ENCODE measurements at places on chromosomes 13 and 19.

GRCh38 chr13:93230261-93230855, 3.8 kb downstream of the GPC6 start:
- no peak for DNase-seq

GRCh38 chr13:40069173-40070044, 413.9 kb downstream of the COG6 start:
- peak; percentile 81 for DNase-seq

- DNase-seq = no peak
Observed at GRCh38 chr19:48751845-48752495, 471 bp downstream of the FUT1 start.

DNA sequence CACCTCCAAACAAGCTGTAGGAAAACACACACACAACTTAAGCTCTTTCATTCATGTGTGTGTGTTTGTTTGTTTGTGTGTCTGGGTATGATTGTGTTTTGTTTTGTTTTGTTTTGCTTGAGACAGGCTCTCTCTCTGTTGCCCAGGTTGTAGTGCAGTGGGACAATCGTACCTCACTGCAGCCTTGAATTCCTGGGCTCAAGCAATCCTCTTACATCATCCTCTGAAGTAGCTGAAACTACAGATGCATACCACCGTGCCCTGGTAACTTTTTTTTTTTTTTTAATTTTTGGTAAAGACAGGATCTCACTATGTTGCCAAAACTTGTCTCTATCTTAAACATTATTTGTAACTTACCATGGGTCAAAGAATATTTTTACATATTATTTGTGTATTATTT, 431.7 kb downstream of the SLITRK1 start:
- DNase-seq = no peak

GRCh38 chr19:13099073-13099999, 3.3 kb downstream of the LYL1 start:
- DNase-seq = no peak

- no peak for DNase-seq
Observed at GRCh38 chr13:66972659-66973058, 257.5 kb downstream of the PCDH9 start.

GRCh38 chr13:98751367-98751782, 1.1 kb downstream of the SLC15A1 start:
- DNase-seq = no peak

DNA sequence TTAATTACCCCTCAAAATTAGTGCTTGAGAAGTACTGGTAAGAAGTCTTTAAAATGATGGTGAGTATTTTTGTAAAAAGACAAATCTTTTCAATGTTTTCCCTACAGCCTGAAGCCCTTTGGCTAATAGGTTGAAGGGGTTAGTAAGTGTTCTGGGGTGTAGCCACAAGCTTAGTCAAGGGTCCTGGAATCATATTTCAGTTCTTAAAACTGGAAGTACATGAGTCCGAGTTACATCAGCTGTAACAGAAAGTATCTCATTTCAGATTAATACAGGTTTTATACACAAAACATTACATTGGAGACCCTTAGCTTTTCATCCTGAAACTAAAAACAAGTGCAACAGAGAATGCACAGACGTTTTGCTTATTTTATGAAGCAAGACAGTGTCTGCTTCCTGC, 52.7 kb upstream of the TEX29 start:
- DNase-seq = no peak

DNA sequence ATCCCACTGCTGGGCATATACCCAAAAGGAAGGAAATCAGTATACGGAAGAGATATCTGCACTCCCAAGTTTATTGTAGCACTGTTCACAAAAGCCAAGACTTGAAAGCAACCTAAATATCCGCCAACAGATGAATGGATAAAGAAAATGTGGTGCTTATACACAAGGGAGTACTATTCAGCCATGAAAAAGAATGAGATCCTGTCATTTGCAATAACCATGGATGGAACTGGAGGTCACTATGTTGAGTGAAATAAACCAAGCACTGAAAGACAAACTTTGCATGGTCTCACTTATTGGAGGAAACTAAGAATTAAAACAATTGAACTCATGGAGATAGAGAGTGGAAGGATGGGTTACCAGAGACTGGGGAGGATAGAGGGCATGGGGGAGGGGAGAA, 6.5 kb upstream of the SIGLEC14 start:
- no peak for DNase-seq

DNA sequence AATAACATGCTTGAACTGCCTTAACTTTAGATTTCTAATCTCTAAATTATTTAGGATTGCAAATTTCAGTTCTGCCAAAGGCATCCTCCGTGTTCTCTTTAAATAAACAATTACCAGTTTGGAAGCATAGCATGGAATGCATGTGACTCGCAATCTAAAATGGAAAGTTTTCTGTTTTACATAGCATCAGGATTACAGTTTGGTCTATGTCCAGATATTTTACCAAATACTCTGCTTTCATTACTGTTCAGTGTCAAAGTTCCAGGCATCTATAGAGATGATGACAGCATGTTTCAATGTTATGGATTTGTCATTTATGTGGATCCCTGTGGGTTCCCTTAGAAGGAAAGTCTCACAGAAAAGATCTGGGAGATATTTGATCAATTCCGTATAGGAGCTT, 16.8 kb downstream of the FLT1 start:
- no peak for DNase-seq

GRCh38 chr13:41707194-41707821, 250.0 kb downstream of the RGCC start:
- no peak for DNase-seq

GRCh38 chr13:26660766-26661165, 99.8 kb downstream of the GPR12 start:
- DNase-seq = no peak

DNA sequence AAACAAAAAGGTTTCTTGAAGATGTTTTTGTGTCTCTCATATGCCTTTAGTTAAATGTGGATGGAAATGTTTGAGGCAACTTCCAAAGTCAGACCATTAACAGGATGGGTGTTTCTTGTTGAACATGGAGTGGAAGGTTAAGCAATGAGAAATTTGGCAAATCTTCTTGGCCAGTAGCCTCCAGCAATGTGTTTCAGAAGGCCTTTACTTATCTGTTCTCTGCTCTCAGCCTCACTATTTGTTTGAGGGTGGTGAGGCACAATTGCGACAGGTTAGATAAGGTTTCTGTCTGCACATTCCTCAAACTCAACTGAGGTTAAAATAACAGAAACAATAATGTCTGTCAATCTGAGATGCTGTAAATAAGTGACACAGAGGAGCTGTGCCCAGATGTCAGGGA, 1019.0 kb downstream of the DIAPH3 start:
- DNase-seq = no peak

GRCh38 chr19:43760941-43761340, 6.2 kb upstream of the SMG9 start:
- no peak for DNase-seq

DNA sequence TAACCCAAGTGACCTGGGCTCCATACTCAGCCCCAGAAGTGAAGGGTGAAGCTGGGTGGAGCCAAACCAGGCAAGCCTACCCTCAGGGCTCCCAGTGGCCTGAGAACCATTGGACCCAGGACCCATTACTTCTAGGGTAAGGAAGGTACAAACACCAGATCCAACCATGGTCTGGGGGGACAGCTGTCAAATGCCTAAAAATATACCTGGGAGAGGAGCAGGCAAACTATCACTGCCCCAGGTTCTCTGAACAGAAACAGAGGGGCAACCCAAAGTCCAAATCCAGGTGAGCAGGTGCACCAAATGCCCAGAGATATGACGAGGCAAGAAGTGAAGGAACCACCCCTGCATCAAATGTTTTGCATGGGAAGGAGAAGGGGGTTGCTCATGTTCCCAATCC, 6.1 kb upstream of the CEACAM7 start:
- DNase-seq = no peak

DNA sequence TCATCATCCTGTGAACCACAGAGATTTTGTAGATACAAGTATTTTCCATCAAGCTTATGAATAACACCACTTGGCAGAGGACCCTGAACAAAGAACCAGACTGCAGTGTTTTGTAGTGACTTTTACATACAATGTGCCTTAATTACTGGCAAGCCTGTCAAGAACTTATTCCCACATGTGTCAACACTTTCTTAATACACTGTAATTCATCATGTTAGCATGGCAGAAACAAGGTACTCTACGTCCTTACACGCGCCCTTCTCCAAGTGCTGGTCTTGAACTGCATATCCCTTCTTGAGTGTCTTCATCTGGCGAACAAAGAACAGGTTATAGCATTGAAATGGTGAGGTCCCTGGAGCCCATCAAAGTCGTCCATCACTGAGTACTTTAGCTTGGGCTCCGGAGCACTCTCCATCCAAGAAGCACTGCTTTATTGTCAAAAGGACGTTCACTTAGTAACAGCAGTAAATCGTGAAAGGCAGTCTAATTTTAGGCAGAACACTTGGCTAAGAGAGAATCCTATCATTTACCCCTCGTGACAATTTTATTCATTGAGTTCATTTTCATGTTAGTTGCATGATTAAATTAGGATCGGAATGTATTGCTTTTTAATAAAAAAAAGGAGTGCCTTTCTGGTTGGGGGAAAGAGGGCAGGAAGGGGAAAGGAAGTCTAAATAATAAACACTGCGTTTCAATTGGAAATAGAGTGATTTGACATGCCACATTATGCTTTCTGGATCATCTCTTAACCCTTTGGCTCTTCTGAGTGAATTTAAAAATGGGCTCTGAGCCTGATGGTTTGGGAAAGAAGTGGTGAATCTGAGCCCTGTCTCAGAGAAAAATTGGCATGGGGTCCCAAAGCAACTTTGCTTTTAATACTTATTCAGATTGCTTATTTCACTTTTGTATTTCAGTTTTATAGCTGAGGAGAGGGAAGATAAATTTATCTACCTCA, 376.1 kb downstream of the DLEU7 start:
- no peak for DNase-seq

DNA sequence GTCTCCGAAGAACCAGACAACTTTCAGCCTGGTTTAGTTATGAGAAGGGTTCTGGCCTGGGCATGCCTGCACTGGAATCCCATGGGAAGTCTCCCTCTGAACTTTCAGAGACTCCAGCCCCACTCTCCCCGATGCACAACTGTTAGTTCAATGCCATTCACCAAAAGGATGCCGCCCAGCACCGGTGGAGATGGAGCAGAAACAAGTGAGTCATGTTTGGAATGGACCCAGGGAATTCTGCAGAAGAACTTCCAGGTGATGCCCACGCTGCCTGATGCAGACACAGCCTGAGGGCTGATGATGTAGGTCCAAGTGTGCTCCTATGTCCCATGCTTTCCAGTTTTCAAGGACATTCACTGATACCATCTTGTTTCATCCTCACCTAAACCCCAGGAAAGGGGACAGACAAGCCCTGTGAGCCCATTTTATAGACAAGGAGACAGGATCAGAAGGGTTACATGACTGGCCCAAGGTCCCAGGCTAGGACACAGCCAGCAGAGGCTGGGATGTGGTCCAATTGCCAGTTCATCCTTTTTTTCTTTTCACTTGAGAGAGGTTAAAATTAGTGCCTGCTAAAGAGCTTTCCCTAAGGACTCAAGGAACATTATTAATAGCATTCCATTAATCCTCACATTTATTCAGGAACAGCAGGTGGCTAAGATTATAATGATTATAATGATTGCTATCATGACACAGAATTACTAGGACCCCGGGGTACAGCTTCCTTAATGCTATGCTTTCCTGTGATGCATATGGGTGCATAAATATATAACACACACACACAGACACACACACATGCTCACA, 39.5 kb downstream of the SIAH3 start:
- no peak for DNase-seq

DNA sequence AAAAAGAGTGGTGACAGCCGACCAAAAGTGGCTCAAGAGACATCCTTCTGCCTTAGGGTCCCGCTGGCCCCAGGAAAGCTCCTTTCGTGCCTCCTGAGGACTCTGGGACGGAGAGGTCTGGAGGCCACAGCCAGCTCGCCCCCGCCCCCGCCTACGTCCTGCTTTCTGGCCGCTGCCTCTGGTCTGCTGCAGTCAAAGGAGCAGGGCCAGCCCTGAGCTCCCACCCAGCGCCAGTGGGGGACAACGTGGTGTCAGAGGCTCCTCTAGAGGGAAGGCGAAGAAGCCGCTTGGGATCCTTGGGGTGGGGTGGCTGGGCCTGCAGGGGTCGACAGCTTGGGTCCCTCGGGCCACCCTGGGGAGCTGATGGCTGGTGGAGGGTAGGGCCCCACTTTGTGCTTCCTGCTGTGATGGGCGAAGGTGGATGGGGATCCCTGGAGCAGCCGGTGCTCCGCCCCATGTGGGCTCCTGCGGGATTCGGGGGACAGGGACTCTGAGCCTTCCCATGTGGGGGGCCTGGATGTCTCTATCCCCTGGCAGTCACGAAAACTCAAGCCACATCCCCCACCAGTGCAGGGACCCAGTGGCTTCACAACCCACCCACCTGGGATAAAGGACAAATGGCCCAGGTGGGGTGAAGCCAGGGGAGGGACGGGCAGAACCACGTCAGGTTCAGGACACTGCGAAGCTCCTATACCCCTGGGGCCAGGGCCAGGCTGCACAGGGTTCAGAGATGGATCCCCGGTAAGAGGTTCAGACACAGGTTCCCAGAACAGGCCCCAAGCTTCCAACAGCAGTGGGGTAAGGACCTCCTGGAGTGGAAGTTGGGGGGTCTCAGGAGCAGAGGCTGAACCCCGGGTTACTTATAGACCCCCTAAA, 9.0 kb upstream of the DIRAS1 start:
- DNase-seq = no peak

DNA sequence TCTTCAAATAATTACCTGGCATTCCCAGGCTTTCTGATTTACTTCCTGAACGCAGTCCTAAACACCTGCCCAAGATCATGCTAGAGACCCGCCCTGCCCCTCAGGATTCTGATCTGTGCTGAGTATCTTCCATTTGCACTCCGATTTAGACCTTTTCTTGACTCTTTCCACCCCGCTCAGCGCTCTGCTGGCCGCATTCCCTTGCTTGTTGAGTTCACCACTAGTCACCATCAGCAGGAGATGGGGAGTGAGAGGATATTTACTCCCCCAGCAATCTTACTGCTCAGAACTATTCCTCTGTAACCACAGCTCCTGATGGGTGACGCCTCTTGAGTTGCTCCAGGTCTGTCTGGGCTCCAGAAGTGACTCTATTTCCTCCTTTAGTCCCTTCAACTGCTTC, 419.4 kb upstream of the MIR17HG start:
- no peak for DNase-seq

DNA sequence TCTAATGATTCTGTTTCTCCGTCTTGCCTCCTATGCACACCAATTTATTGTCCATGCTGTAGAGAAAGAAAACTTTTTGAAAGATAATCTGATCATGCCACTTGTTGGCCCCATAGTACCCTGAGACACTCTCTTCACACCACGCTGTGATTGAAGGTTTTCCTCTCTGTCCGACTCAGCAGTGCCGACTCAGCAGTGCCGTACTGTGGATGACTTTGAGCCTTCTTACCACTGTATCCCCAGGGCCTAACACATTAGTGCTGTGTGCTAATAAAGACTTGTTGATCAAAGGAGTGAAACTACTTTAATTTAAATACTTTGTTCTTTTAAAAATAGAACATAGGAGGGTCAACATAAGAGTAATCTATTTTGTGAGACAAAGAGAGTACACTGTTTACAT, 429.6 kb downstream of the KLF12 start:
- DNase-seq = no peak

GRCh38 chr19:6274756-6275155, 5.0 kb downstream of the MLLT1 start:
- no peak for DNase-seq
